Regular cardiac myocyte (primary cell): ENCODE measurements at places on chromosomes 1 and 21. TPM values are rescaled to one million over a fixed set of nuclear protein-coding genes. Genes with fewer than 3 reads are reported as not detected.

Gene SPRR2B
- total RNA-seq, result not detected in 2 replicates

Gene ITLN1
- total RNA-seq, result 0.28 TPM in 1 of 2 replicates, not detected in the other

Gene GABPA
- total RNA-seq, result 29.3 and 33.8 TPM in 2 replicates

Gene ATP1A4
- under 0.01 TPM in 1 of 2 replicates, not detected in the other for total RNA-seq

Gene NCMAP
- not detected in 2 replicates for total RNA-seq

Gene TLR5
- total RNA-seq, result 0.28 and 0.58 TPM in 2 replicates

Gene NBPF10
- 2.5 and 3.1 TPM in 2 replicates for total RNA-seq

Gene CYP4A11
- not detected in 2 replicates for total RNA-seq

Gene SPRR2E
- total RNA-seq, result not detected in 2 replicates

Gene RGSL1
- not detected in 2 replicates for total RNA-seq

Gene ZMYM1
- 25.4 and 26.8 TPM in 2 replicates for total RNA-seq

Gene BSND
- total RNA-seq, result not detected in 2 replicates

Gene DIRAS3
- total RNA-seq, result 8.2 and 128 TPM in 2 replicates

Gene RGL1
- total RNA-seq, result 22.4 and 29.0 TPM in 2 replicates

Gene CYP4A22
- not detected in 2 replicates for total RNA-seq

Gene CR1L
- not detected in 2 replicates for total RNA-seq

Gene CD46
- total RNA-seq, result 78.8 and 98.7 TPM in 2 replicates

Gene DCAF6
- 57.5 and 82.3 TPM in 2 replicates for total RNA-seq

Gene FAM72D
- under 0.01 and 4.2 TPM in 2 replicates for total RNA-seq

Gene LIN28A
- total RNA-seq, result not detected in 2 replicates

Gene CRP
- not detected in 2 replicates for total RNA-seq

Gene ZNF683
- not detected in 2 replicates for total RNA-seq

Gene WNT2B
- 1.5 and 3.4 TPM in 2 replicates for total RNA-seq

Gene IL20
- not detected in 2 replicates for total RNA-seq

Gene OR6K3
- total RNA-seq, result not detected in 2 replicates

Gene TMEM51
- total RNA-seq, result 5.8 and 7.0 TPM in 2 replicates

Gene SLC30A2
- total RNA-seq, result not detected in 2 replicates

Gene B3GALT2
- 1.7 and 2.1 TPM in 2 replicates for total RNA-seq
